Midbrain (tissue), 1 donor: ENCODE measurements at places on chromosomes 5 and 9.

GRCh38 chr9:137694962-137695875 is 76.4 kb downstream of the EHMT1 start:
- peak; percentile 81 for DNase-seq

DNA sequence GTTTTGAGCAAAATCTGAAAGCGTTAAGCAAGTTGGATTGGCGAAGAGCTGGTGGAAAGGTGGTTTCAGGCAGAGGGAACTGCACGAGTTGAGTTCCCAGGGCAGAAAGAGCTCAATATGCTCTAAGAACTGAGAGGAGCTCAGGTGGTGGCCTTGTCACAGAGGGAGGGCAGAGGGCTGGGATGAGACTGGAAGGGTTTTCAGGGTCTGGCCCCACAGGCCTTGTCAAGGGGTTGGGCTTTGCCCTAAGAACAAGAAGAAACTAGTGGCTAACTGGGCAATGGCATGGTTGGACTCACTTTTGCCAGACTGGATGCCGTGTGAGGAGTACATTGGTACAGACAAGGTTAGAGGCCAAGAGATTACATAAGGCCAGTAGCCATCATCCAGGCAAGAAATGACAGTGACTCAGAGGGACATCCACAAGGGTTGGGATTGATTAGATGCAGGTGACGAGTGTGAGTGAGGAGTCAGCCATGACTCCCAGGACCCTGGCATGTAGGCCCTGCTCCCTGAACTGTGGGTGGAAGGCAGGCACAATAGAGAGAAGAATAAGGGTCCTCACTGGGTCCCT is 75.1 kb upstream of the SMIM23 start:
- no peak for DNase-seq

DNA sequence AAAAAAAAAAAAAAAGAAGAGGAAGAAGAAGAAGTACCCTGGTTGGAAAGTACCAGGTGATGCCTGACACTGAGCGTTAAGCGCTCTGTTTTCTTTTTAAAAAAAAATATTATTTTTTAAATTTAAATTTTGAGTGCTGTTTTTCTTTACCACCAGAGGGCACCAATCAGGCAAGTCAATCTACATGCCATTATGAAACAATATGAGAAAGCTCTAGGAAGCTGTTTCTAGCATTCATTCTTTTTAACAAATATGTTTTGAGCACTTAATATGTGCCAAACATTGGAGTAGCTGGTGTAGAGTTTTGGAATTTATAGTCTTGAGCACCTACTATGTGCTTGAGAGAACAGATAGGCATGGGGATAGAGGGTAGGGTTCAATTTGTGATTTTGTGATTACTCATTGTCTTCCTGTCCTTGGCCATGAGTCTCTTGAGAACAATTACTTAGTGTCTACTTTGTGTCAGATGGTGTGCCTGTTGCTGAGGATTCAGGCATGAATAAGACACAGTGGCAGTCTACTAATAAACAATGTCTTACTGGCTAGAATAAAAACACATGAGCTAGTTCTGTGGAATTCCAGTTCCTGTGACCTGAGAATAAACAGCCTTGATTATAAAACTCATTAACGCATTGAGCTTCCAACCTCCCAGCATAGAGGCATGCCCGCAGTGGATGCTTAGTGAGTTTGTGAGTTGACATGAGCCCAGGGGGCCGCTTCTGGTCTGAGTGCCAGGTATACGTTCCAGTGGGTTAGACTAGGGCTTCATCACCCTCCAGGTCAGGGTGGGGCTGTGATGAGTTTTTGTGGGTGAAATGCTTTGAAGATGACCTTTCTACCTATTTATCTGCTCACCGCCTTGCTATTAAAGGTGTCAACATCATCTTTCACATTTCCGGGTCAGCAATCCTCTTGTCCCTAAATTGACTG is 3.0 kb upstream of the UBE2R2 start:
- DNase-seq: peak; percentile 77

DNA sequence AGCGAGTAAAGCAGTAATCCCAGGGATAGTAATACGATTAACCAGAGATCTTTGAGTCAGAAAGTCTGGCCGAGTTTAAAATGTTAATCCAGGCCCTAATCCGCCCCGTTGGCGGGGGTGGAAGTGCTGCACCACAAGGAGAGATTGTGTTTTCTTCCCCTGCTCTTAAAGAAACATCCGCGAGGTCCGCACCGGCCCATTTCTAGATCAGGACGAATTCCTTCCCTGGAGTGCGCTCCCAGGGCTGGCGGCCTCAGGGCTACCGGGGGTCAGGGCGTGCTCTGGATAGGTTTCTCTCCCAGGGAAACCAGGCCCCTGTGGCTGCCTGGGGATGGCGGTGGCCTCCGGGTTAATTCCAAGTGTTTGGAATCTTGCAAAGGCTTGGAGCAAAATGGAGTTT is 9.3 kb upstream of the NEUROG1 start:
- no peak for DNase-seq

DNA sequence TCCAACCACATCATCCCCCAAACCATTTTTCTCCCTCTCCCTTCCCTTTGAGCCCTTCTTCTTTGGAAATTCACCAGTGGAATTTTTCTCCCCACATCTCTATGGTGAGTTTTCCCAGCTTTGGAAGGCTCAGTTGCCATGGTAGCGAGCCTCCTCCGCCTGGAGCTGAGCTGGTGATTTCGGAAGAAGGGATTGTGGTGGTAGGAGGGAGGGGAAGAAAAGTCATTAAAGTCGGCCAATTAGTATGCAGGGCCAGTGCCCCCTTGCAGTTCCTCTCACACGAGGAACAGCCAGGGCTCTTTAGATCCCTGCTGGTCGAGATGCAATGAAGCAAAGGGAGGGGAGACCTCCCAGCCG is 322.0 kb downstream of the NTRK2 start:
- DNase-seq: peak; percentile 63
